ENCODE measurements at places on chromosomes 5 and 9. TPM values are rescaled to one million over a fixed set of nuclear protein-coding genes. Genes with fewer than 3 reads are reported as not detected.

- no peak for ATAC-seq
Observed at GRCh38 chr5:154949781-154950180, 8.9 kb downstream of the MRPL22 start.

Gene CER1
- 0.36 TPM for total RNA-seq

GRCh38 chr5:28328681-28329080, 1290.3 kb upstream of the CDH9 start:
- ATAC-seq: no peak

GRCh38 chr5:174614500-174615135, 109.8 kb upstream of the MSX2 start:
- ATAC-seq: no peak

DNA sequence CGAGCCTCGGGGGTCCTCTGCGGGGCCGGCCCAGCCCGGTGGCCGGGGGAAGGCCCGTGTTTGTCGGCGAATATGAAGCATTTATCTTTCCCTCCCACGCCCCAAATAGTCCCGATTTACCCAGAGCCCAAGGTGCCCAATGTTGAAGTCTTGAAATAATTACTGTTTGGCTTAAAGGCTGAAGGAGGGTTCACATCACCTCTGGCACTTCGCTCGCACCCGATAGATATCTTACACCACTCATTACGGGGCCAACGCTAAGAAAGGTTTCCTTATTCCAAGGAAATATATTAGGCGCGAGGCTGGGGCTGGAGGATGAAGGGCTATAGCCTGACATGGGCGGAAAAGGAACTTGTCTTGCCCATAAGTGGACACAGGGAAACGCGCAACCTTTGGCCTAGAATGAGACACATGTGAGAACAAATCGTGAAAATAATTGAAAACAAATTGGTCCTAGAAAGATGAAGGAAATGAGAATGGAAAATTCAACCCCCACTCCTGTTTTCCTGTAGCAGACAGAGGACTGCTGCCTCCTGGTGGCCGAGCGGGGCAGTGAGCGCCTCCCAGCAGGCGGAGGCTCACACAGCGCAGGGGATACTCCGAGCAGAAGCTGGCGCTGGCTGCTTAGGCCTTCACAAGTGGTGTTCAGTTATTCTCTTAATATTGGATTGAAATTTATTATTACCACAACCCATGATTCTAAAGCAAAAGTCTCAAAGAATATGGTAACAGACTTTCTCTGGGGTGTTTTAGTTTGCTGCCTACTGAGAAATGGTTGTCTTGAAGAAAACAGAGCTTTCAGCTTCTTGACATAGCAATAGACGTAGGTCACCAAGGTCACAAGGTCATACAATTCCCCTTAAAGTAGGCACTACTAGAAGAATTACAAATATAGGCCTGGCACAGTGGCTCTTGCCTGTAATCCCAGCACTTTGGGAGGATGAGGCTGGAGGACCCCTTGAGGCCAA, 7.9 kb downstream of the CCL21 start:
- ATAC-seq: peak; percentile 87

GRCh38 chr5:176446884-176447590, 1.1 kb upstream of the FAF2 start:
- peak; percentile 0 for ATAC-seq

GRCh38 chr5:54329731-54330709, 19.6 kb upstream of the ARL15 start:
- ATAC-seq: no peak

- no peak for ATAC-seq
Observed at GRCh38 chr5:3191585-3191984, 404.0 kb upstream of the IRX1 start.

GRCh38 chr5:78514427-78515330, 133.9 kb downstream of the LHFPL2 start:
- ATAC-seq: no peak

GRCh38 chr5:137091472-137091871, 407.7 kb downstream of the SPOCK1 start:
- ATAC-seq: peak; percentile 98

Gene PCDHA1
- total RNA-seq: 1.9 TPM

DNA sequence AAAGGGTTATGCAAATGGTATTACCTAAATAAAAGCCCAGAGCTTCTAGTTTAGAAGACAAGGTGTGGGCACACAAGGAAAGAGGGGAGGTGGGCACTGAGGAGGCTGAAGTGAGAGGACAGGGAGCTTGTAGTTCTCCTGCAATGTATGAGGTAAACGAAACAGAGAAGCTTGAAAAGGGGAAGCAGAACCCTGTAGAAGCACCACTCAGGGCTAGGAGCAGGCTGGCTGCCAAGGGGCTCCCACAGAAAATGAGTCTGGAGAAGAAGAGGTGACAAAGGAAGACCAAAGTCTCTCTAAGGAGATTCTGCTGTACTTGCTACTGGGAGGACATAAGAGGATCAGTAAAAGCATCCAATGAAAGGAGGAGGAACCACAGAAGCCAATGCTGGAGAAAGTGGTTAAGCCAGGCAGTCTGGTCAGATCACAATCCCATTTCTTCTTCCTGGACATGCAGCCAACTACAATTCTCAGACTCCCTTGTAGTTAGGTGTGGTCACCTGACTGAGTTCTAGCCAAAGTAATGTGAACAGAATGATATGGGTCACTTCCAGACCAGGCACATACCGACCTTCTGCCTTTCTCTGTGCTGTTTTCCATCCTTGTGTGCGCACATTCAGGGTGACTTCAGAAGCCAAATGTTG, 174.5 kb upstream of the MAP3K1 start:
- no peak for ATAC-seq
